ENCODE measurements at places on chromosomes 2 and 18. TPM values are rescaled to one million over a fixed set of nuclear protein-coding genes. Genes with fewer than 3 reads are reported as not detected.

DNA sequence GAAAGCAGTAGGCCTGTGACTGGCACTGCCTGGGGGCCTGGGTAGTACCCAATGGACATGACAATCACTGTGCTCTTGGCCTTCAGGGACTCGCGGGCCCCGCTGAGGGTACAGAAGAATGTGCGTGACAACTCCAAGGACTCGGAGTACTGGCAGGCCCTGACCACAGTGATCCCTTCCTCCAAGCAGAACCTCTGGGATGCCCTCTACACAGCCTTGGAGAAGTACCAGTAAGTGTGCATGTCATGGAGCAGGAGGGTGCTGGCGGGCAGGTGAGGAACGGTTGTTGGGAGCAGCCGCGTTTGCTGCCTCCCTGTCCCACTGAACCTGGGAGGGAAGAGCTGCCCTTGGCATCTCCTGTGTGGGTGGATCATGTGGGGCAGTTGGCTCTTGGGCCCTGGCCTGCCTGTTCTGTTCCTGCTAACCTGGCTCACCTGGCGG, 23.3 kb downstream of the OTOF start:
- no peak for DNase-seq

- no peak for DNase-seq
Observed at GRCh38 chr2:54767921-54768320, 44.5 kb downstream of the EML6 start.

DNA sequence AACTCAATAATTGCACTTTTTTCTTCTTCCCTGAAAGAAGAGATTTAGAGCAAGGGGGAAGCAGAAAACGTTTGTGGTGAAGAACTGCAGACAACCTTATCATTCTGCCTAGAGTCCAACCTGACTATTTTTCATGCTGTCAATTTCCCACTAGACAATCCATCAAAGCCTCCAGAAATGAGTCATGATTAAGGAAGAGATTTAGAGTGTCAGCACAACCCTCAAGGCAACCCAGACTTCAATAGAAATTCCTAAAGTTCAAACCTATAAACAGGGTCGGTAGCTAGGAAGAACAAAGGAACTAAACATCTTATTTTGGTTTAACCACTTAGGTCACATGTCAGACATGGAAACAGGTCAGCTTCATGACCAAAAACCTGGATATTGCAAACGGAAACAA, 86.9 kb downstream of the SLC25A12 start:
- DNase-seq: no peak

DNA sequence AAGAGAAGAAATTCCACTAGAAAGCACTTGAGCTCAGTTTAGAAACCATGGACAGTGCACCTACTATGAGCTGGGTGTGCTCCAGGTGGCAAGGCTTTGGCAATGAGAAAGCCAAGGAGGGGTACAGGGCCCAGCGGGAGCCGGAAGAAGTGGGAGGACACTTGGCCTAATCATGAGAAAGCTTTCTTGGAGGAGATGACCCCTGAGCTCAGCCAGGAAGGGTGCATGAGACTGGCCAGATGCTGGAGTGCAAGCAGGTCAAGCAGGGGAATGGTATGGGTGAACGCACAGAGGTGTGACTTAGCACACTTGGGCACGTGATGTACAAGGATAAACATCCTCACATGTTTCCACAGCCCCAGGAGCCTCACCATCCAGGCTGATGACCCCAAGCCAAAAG, 97.2 kb upstream of the GLI2 start:
- no peak for DNase-seq

Gene PID1
- not detected for total RNA-seq

Gene SMPD4
- 70.8 TPM for total RNA-seq

- DNase-seq: no peak
Observed at GRCh38 chr2:152126664-152127063, 27.8 kb upstream of the CACNB4 start.

Gene GALNT13
- not detected for total RNA-seq

- DNase-seq: no peak
Observed at GRCh38 chr18:24027156-24027827, 12.7 kb downstream of the TTC39C start.

GRCh38 chr2:171515672-171516298, 6.5 kb upstream of the CYBRD1 start:
- no peak for DNase-seq

DNA sequence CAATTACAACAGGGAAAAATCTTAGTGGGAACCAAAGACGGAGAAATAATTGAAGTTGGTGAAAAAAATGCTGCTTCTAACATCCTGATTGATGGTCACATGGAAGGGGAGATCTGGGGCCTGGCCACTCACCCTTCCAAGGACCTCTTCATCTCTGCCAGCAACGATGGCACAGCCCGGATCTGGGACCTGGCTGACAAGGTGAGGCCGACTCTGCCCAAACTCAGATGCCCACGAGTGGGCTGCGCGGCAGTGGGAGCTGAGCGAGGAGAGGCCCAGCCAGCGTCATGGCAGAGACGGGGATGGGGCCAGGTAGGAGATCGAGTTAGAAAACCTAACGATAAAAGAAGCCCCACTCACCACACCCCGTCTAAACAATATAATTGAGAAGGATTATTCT, 87.7 kb downstream of the RTN4 start:
- DNase-seq: no peak

DNA sequence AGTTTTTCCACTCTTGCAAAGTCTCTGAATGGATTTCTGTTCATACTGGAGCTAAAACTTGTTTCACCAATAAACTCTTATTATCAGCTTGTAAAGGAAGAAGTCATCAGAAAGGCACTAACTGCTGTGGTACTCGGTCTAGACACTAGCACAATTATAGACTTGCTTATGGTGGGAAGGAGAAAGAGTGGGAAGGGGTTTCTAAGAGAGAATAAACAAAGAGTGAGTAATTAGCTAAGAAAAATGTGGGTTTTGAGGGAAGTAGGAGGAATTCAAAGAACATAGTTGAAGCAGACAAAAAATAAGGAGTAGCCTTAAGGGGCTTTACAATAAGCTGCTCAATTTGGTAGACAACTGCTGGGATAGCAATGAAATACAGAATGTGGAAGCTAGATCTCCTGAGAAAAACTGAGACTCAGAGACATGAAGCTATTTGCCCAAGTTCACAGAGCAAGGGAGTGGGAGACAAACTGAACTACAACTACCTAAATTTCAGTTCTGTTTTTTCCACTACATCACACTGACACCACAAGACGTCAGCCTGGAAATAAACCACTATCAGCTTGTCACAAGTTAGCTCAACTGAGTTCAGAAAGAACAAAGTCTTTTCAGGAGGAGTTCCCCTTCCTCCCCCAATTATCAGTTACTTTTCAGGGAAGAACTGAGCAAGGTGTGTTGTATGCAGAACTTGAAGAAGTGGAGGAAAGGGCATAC, 59.7 kb downstream of the MAP4K3 start:
- DNase-seq: peak; percentile 70

DNA sequence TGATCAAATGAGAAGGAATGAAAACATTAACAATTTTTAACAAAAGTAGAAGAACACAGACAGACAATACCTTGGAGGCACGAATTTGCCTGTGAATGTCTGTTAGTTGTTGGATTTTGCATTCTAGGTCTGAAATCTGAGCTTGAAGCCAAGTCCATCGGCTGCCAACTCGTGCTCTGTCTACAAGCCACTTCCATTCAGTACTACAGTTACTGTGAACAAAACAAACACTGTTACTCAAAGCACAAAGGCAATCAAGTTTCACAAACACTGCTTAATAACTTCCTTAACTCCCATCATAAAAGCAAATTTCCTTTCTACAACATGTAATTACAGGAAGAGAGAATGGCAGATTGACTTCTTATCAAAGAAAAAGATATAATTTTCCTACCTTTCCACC, 42.2 kb downstream of the KANSL1L start:
- no peak for DNase-seq

DNA sequence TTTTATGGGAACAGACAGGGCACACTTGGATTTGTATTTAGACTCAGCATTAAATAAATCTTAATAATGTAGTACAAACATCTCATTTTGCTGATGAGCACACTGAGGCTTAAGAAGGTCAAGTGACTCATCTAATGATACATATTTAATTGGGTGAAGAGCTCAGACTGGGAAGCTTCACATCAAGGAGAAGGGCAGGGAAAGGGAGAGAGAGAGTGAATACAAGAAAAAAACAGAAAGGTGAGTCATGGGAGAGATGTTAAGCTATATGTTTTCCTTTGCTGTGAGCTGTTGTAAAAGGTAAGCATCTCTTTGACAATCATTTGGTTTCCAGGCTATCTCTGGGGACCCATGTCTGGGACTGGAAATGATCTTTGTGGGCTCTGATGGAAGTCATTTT, 277.8 kb downstream of the SETBP1 start:
- no peak for DNase-seq

DNA sequence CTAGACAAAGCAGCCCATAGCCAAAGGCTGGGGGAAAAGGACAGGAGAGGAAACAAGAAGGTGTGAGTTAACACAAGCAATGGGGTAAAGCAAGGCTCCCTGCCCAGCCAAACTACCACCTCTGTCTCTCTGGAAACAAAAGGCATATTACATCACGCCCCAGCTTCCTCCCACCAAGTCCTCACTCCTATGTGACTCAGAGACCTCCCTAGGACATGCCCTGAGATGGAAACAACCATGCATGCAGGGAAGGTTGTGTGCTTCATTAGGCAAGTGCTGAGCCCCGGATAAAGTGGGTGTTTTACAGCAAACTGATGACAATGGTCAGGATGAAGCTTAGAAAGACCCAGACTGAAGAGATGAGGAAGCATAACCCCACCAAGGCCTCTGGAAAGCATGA, 9.0 kb upstream of the ATRAID start:
- DNase-seq: no peak

- DNase-seq: no peak
Observed at GRCh38 chr2:78262713-78263375, 740.7 kb upstream of the LRRTM4 start.

DNA sequence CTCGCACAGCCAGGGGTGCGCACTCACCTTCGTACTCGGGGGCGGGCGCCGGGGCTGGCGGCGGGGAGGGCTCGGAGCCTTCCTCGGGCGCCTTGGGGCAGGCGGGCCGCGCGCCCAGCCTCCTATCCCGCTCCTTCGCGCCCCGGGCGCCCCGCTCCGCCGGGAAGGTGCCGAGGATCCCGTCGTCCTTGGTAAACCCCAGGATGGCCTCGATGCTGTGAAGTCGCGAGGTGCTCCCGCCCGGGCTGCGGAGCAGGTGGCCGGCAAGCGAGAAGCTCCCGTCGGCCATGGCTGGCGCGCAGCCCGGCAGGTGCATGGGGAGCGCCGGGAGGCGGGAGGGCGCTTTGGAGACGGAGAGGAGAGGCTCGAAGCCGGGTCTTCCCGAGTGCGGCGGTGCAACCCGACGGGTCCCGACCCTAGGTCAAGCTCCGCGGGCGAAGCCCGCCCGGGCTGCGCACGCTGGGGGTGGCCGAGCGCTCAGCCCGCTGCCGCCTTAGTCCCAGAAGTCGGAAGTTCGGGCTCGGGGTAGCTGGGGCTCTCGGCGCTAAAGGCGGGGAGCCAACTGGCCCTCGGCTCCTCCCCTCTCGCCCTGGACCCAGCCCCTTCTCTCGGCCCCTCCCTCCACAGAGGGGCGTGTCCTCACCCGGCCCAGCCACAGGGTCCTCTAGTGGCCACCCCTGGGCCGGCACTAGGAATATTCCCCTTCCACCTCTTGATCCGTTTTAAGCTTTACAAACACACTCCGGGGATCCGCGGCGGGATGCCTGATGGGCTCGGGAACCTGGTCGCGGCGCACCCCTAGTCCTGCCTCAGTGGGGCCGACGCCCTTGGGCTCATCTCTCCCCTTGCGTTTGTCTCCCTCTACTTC, at the start of gene RAX:
Gene RAX (minus strand): TSS at position 564 of the 868 bp plus-strand sequence. CDS start 248 bp downstream, at position 316.
- DNase-seq: peak; percentile 45

DNA sequence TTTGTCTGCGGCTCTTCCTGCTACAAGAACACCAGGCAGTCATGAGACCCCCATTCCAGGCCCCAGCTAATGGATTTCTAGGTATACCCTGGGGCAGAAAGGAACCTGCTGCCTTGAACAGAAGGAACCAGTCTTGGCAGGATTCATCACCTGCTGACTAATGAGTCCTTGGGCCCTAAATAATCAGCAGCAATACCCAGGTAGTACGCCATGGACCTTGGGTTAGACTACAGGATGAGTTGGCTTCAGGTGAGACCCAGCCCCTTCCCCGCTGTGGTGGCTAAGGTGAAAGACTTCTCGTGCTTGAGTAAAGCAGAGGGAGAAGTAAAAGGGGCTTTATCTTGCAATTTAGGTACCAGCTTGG, 105.0 kb downstream of the SPIRE1 start:
- no peak for DNase-seq

Gene TEX44
- not detected for total RNA-seq

DNA sequence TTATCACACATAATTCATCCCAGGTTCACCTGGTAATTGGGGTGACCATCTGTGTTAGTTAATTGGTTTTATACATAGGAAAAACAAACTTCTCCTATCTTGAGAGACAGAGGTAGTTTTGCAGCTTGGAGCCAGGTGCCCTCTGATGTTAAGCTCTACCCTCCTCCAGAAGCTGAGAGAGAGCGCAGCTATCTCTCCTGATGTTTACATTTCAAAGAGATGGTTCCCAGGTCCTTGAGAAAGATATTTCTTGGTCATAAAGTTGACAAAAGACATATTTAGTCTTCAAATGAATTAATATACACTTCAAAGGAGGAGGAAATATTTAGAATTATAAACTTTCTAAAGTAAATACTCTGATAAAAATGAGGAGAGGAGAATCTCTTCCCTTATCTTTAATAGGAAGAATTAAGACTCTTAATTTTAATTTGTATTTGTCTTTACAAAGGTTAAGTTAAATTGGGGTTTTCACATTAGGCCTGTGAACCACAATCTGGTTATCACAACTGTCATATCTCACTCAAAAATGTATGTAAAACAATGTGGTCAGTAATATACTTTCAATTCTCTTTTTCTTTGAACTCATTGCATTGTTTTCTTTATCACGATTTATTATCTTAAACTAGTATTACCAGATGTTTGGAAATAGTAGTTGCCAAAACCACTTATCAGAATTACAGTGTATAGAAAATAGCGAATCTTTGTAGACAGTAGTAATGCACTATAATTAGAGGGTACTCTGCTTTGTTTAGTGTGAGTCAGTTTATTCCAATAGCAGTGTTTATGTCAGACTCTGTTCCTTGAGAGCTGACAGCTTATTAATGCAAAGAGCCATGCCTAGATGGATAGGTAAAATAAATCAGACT, 26.8 kb downstream of the SERPINB4 start:
- DNase-seq: no peak

Gene RGPD4
- total RNA-seq: 0.07 TPM

GRCh38 chr2:148259674-148260073, 238.8 kb downstream of the MBD5 start:
- no peak for DNase-seq

DNA sequence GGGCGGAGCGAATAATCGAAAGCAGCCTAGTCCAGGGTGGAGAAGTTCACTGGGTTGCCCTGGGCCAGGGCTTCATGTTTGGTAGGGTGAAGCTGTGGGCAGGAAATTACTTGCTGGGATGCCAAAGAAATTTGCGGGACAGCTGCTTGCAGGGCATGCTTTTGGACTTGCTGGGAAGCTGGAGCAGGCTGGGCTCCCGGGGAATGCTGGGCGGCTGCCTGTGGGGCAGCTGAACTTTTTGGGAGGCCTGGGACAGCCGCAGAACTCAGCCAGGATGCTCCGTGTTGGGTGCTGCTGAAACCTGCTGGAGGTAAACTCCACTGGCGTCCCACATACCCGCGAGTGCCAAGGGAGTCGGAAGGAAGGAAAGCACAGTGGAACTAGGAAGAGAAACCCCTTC, 31.9 kb downstream of the ASB1 start:
- DNase-seq: no peak

Measured in activated naive CD4-positive, alpha-beta T cell treated with anti-CD3 and anti-CD28 coated beads for 36 hours (primary cell).